ENCODE measurements at places on chromosomes 6 and 20. TPM values are rescaled to one million over a fixed set of nuclear protein-coding genes. Genes with fewer than 3 reads are reported as not detected.

DNA sequence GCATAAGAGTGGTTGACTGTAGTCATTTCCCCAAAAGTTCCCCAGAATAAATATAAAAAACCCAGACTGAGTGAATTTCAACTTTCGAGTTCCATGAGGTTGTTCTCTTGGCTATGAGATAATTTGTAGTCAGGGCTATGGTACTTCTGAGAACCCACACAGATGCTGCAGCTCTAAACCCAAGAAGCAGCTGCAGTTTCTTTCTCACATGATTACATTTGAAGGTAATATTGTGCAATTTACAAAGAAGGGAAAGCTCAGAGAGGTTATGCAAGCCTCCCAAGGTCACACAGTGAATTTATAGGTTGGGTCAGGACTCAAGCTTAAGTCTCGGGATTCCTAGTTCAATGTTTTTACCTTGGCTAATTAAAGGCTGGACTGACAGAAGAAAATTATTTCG is 29.7 kb upstream of the CD93 start:
- H3K4me1 ChIP-seq, result peaks cover 8% of the 10 kb centered on the region
- no peaks in the 10 kb centered on the region for H3K27me3 ChIP-seq
- no peaks in the 10 kb centered on the region for H3K36me3 ChIP-seq
- no peak overlapping the region for H3K27ac ChIP-seq
- no peak overlapping the region for H3K4me3 ChIP-seq

GRCh38 chr20:55417836-55418235 is 587.5 kb downstream of the CBLN4 start:
- no peaks in the 10 kb centered on the region for H3K4me1 ChIP-seq
- DNase-seq, result no peak
- no peaks in the 10 kb centered on the region for H3K36me3 ChIP-seq

GRCh38 chr6:3162067-3162497 is 4.7 kb upstream of the TUBB2A start:
- H3K4me1 ChIP-seq, result peaks cover 4% of the 10 kb centered on the region
- peak overlapping the region; percentile 90 for H3K27ac ChIP-seq
- H3K4me3 ChIP-seq, result peak overlapping the region; percentile 87
- no peak for DNase-seq

- H3K36me3 ChIP-seq, result no peaks in the 10 kb centered on the region
- H3K27me3 ChIP-seq, result no peaks in the 10 kb centered on the region
- H3K27ac ChIP-seq, result peak overlapping the region; percentile 99
- peak overlapping the region; percentile 97 for H3K4me3 ChIP-seq
- DNase-seq, result peak; percentile 87
These were observed 580 bp downstream of the VEGFA start for GRCh38 chr6:43770372-43771209.

GRCh38 chr6:167094820-167095637 is 27.9 kb upstream of the CCR6 start:
- H3K36me3 ChIP-seq, result no peaks in the 10 kb centered on the region
- no peak for DNase-seq
- no peaks in the 10 kb centered on the region for H3K4me1 ChIP-seq
- no peaks in the 10 kb centered on the region for H3K27me3 ChIP-seq
- H3K4me3 ChIP-seq, result no peak overlapping the region

- H3K27ac ChIP-seq, result no peak overlapping the region
- no peaks in the 10 kb centered on the region for H3K4me1 ChIP-seq
- H3K4me3 ChIP-seq, result no peak overlapping the region
- DNase-seq, result no peak
These were observed 8.2 kb upstream of the CAPN11 start for GRCh38 chr6:44150317-44150917.

GRCh38 chr20:43040427-43040826 is 149.3 kb downstream of the PTPRT start:
- DNase-seq, result no peak
- H3K36me3 ChIP-seq, result no peaks in the 10 kb centered on the region
- no peak overlapping the region for H3K4me3 ChIP-seq
- no peaks in the 10 kb centered on the region for H3K27me3 ChIP-seq

DNA sequence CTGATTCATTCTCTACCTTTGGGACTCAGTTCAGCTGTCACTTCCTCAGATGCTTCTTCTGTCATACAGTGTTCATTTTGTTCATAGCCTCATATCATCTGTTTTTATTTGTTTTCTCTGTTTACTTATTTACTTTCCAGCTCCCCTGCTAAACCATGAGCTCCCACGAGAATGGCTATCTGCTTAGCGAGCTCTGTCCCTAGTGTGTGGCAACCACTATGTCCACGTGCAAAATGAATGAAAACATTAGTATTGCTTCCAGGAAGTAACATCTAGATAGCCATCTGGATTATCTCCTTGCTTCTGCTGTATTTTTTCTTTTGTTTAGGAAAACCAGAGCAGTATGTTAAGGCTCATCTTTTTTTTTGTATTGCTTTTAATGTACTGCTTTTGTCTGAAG is 417.0 kb upstream of the SLC35B3 start:
- H3K4me1 ChIP-seq, result no peaks in the 10 kb centered on the region
- H3K36me3 ChIP-seq, result no peaks in the 10 kb centered on the region
- no peaks in the 10 kb centered on the region for H3K27me3 ChIP-seq
- no peak overlapping the region for H3K27ac ChIP-seq
- DNase-seq, result no peak

- H3K27me3 ChIP-seq, result no peaks in the 10 kb centered on the region
- peaks cover 8% of the 10 kb centered on the region for H3K36me3 ChIP-seq
- DNase-seq, result no peak
- peak overlapping the region; percentile 82 for H3K4me3 ChIP-seq
- H3K4me1 ChIP-seq, result peaks cover 20% of the 10 kb centered on the region
- peak overlapping the region; percentile 97 for H3K27ac ChIP-seq
These were observed 10.4 kb downstream of the RPL7L1 start for GRCh38 chr6:42889815-42890214.

GRCh38 chr6:2173203-2173961 is 72.0 kb downstream of the GMDS start:
- no peaks in the 10 kb centered on the region for H3K4me1 ChIP-seq
- no peak for DNase-seq
- H3K36me3 ChIP-seq, result no peaks in the 10 kb centered on the region
- H3K4me3 ChIP-seq, result no peak overlapping the region

DNA sequence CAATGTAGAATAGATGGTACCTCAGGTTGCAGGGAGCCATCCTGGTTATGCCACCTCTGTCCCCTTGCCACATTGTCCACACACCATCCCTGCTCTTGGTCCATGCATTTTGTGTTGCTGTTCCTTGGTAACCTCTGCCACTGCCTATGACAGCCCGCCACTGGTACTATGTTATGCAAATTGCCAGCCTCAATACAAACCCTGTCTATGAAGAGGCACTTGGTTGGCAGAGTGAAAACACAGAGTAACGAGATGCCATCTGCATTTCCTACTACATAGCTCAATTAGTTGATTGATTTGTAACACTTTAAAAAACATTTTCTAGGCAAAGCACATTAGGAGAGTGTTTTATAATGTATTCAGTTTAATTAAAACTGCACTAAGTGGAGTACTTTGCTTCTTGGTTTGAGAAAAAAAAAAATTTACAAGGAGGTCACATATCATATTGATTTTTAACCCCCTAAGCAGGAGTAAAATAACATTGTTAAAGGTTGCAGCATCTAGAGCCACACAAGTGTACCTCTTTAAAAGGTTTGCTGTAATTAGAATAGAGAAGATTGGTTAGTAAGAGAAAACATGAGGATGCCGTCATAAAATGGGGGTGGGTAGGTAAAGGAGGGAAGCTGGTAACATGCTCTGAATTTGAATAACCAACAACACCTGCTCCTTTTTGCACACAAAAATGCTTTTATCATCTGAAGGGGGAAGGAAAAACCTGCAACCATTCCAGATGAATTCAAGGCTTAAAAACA is 817.1 kb downstream of the KIF16B start:
- peaks cover 5% of the 10 kb centered on the region for H3K4me1 ChIP-seq
- no peaks in the 10 kb centered on the region for H3K36me3 ChIP-seq
- no peaks in the 10 kb centered on the region for H3K27me3 ChIP-seq
- no peak for DNase-seq
- H3K27ac ChIP-seq, result no peak overlapping the region

DNA sequence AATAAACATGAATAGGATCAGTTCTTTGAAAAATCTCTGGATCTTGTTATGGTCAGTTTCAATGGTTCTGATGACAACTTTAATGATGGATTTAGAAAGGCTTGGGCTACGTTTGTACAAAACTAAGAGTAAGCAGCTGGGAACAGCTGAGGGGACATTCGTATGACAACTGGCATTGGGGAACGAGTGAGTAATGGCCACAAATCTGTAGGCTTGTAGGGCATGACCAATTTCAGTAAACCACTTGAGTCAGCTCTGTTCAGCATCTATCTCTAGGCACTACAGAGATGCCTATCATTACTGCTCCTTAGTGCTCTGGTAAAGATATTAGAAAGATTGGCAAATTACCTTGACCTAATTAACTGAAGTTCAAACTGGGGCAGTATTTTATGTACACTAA is 1375.6 kb downstream of the EPHA7 start:
- H3K4me1 ChIP-seq, result no peaks in the 10 kb centered on the region
- DNase-seq, result no peak
- no peak overlapping the region for H3K4me3 ChIP-seq
- no peak overlapping the region for H3K27ac ChIP-seq
- no peaks in the 10 kb centered on the region for H3K27me3 ChIP-seq
- no peaks in the 10 kb centered on the region for H3K36me3 ChIP-seq

DNA sequence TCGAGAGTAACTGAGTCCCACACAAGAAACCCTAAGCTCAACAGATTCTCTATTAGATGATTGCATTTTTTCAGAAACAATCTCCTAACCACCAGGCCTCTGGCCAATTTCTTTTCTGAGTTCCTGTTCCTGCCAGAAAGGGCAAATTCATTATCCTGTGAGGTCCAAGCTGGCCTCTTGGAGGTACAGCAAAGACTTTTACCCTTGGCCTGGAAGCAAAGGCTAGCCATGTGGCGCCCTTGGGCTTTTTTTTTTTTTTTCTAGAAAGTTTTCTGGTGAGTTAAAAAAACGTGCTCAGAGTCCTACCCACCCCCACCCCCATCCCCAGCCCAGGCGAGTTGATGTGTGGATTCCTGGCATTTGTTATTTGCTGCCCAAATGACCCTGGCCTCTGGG is 59.0 kb upstream of the EEF1A1 start:
- no peak for DNase-seq
- H3K27me3 ChIP-seq, result no peaks in the 10 kb centered on the region
- peaks cover 21% of the 10 kb centered on the region for H3K4me1 ChIP-seq
- H3K4me3 ChIP-seq, result peak overlapping the region; percentile 20
- peak overlapping the region; percentile 84 for H3K27ac ChIP-seq

DNA sequence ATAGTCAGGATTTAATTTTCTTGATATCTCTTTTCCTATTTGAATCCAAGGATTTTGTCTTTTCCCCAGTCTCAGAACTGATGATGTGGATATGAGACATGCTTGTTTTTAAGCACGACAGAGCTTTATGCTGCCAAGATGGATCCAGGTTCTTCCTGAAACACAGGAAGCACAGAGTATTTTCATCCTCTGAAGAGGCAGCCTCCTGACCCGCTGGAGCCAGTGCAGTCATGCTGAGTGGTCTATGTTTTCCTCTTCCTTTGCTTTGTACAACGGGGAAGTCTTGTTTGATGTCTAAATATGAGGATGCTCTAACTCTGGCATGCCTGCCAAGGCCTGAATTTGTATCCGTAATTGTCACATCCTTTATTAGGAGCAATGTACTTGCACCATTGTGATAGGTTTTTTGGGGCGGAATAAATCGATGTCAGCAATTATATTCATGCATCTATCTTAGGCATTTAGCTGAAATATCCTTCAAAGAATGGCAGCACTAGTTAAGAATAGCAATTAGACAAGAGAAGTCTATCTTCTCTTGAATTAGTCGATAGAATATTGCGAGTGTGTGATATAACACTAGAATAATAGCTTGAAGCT is 407.1 kb upstream of the JAG1 start:
- H3K4me1 ChIP-seq, result no peaks in the 10 kb centered on the region
- no peak overlapping the region for H3K4me3 ChIP-seq
- H3K27ac ChIP-seq, result no peak overlapping the region
- no peak for DNase-seq

GRCh38 chr6:90328004-90328403 is 31.4 kb upstream of the BACH2 start:
- H3K27ac ChIP-seq, result no peak overlapping the region
- H3K36me3 ChIP-seq, result no peaks in the 10 kb centered on the region
- H3K4me1 ChIP-seq, result peaks cover 4% of the 10 kb centered on the region
- no peak overlapping the region for H3K4me3 ChIP-seq

DNA sequence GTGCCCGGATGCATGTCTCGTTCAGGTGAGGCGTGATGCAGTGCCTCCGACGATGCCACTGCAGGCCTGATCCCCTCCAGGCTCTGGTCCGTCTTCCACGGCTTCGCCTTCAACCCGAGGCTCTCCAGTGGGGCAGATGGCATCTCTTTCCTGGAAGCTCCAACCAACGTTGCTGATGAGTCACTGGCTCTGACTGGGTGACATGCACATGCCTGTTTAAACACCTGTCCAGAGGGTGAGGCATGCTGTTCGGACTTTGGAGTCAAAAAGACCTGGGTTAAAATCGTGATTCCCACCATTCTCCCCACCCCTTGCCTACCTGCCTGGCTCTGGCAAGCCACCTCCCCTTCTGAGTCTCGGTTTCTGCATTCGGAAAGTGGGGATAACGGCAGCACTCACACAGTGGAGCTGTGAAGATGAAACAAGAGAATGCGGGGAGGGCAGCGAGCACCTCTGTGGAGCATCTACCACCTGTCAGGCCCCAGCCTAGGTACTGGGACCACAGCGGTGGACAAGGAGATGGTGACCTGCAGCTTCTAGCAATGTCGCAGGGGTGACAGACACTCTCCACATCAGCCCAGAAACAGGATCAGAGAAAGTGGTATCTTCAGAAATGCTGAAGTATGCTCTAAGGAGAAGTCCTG is 8.5 kb upstream of the EDN3 start:
- no peak overlapping the region for H3K27ac ChIP-seq
- H3K4me1 ChIP-seq, result no peaks in the 10 kb centered on the region
- no peak overlapping the region for H3K4me3 ChIP-seq
- H3K27me3 ChIP-seq, result peaks cover 15% of the 10 kb centered on the region
- no peaks in the 10 kb centered on the region for H3K36me3 ChIP-seq
- no peak for DNase-seq

GRCh38 chr6:53451165-53451564 is 93.7 kb downstream of the GCLC start:
- H3K4me3 ChIP-seq, result no peak overlapping the region
- no peak overlapping the region for H3K27ac ChIP-seq
- no peak for DNase-seq
- no peaks in the 10 kb centered on the region for H3K4me1 ChIP-seq
- no peaks in the 10 kb centered on the region for H3K36me3 ChIP-seq

- DNase-seq, result no peak
- H3K4me3 ChIP-seq, result no peak overlapping the region
- H3K27me3 ChIP-seq, result no peaks in the 10 kb centered on the region
- H3K27ac ChIP-seq, result no peak overlapping the region
These were observed 26.5 kb upstream of the ZBTB22 start for GRCh38 chr6:33343953-33344611.

The PRDM1 gene
- 1.9 TPM for total RNA-seq

The TMEM200A gene
- 0.24 TPM for total RNA-seq

The SEMG1 gene
- not detected for total RNA-seq

The PTP4A1 gene
- total RNA-seq, result 202 TPM

The LY6G6D gene
- not detected for total RNA-seq

The PARD6B gene
- total RNA-seq, result 5.0 TPM

The DACT2 gene
- not detected for total RNA-seq

The TRDN gene
- total RNA-seq, result 1,361 TPM
